ENCODE measurements at places on chromosomes 1 and 21.

GRCh38 chr21:29389136-29389535, 90.4 kb downstream of the BACH1 start:
- H3K36me3 ChIP-seq, result no peaks in the 10 kb centered on the region
- no peak overlapping the region for H3K27ac ChIP-seq
- H3K27me3 ChIP-seq, result no peaks in the 10 kb centered on the region
- no peak for DNase-seq
- H3K4me1 ChIP-seq, result no peaks in the 10 kb centered on the region

GRCh38 chr1:153623101-153623500, 4.2 kb downstream of the S100A13 start:
- no peak overlapping the region for H3K27ac ChIP-seq
- no peak for DNase-seq
- no peaks in the 10 kb centered on the region for H3K36me3 ChIP-seq
- H3K4me1 ChIP-seq, result no peaks in the 10 kb centered on the region
- H3K27me3 ChIP-seq, result no peaks in the 10 kb centered on the region

DNA sequence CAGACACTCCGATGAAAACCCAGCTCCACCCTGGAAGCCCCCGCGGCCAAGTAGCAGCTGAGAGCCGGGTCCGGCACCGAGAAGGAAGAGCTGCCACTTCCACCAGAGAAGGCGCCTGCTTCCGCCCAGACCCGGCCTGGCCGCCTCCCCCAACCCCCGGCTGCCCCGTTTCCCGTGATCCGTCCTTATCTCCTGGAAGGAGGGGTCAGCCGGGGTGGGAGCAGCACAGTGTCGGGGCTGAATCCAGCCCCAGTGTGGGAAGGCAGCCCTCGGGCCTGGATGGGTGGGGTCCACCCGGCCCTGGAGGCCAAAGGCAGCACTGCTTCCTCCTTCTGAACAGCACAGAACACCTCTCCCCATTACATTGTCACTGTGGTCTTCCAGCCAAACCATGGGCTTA, 69.4 kb downstream of the MEGF6 start:
- H3K4me3 ChIP-seq, result no peak overlapping the region
- no peak for DNase-seq
- no peaks in the 10 kb centered on the region for H3K27me3 ChIP-seq
- H3K27ac ChIP-seq, result peak overlapping the region; percentile 33
- no peaks in the 10 kb centered on the region for H3K36me3 ChIP-seq

DNA sequence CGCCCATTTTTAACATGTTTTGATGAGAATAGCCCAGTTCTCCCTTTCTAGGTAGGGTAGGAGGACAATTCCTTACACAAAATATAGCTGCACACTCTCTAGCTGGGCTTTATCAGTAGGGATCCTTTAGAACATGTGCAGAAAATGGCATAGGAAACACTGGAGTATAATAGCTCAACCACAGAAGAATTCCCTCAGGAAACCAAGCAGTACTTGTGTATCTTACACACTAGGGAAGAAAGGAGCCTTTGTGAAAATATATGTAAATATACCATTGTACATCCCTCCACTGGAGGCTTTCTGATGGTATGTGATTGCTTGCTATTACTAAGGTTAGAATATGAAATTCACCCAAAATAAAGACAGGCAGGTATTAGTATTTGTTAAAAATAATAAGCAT, 153.5 kb downstream of the LRRC40 start:
- no peak overlapping the region for H3K4me3 ChIP-seq
- DNase-seq, result no peak
- H3K4me1 ChIP-seq, result no peaks in the 10 kb centered on the region
- no peaks in the 10 kb centered on the region for H3K27me3 ChIP-seq
- no peaks in the 10 kb centered on the region for H3K36me3 ChIP-seq

DNA sequence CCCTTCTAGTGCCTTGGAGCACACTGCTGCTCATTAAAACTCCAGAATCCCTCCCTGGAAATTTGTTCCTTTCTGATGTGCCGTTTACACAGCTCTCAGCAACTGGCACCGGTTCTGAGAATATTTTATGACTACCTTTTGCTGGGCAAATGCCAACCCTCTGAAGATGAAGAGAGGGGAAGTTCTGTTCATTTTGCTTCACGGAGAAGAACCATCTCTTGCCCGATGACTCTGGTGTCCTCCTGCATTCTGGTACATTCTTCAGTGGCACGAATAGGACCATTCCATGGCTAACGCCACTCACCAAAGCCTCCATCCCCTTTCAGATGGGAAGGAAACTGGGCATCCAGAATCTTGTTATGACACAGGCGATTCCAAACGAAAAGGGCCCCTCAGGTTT, 96.2 kb upstream of the SIM2 start:
- no peaks in the 10 kb centered on the region for H3K27me3 ChIP-seq
- DNase-seq, result no peak
- no peak overlapping the region for H3K27ac ChIP-seq
- no peak overlapping the region for H3K4me3 ChIP-seq

GRCh38 chr1:39625462-39626273, 13.8 kb downstream of the HEYL start:
- H3K36me3 ChIP-seq, result no peaks in the 10 kb centered on the region
- no peak for DNase-seq
- H3K27ac ChIP-seq, result no peak overlapping the region
- H3K4me3 ChIP-seq, result no peak overlapping the region

GRCh38 chr1:245180496-245181157, 25.8 kb downstream of the KIF26B start:
- H3K4me1 ChIP-seq, result no peaks in the 10 kb centered on the region
- H3K4me3 ChIP-seq, result no peak overlapping the region
- no peaks in the 10 kb centered on the region for H3K27me3 ChIP-seq
- no peaks in the 10 kb centered on the region for H3K36me3 ChIP-seq
- no peak for DNase-seq

- no peak overlapping the region for H3K4me3 ChIP-seq
- H3K27me3 ChIP-seq, result no peaks in the 10 kb centered on the region
- H3K27ac ChIP-seq, result no peak overlapping the region
- no peaks in the 10 kb centered on the region for H3K4me1 ChIP-seq
- no peak for DNase-seq
These were observed 323.5 kb downstream of the SIPA1L2 start for GRCh38 chr1:232306269-232306961.

- H3K36me3 ChIP-seq, result no peaks in the 10 kb centered on the region
- H3K27ac ChIP-seq, result peak overlapping the region; percentile 93
- no peak overlapping the region for H3K4me3 ChIP-seq
- H3K27me3 ChIP-seq, result no peaks in the 10 kb centered on the region
- DNase-seq, result no peak
These were observed 102.8 kb downstream of the ETS2 start for GRCh38 chr21:38908537-38908936.

- H3K27me3 ChIP-seq, result no peaks in the 10 kb centered on the region
- H3K4me3 ChIP-seq, result peak overlapping the region; percentile 86
- peak; percentile 80 for DNase-seq
- H3K4me1 ChIP-seq, result peaks cover 3% of the 10 kb centered on the region
- no peaks in the 10 kb centered on the region for H3K36me3 ChIP-seq
These were observed 710 bp downstream of the PPP2R5A start for GRCh38 chr1:212285685-212286555.

- no peaks in the 10 kb centered on the region for H3K4me1 ChIP-seq
- H3K27me3 ChIP-seq, result peaks cover 6% of the 10 kb centered on the region
- no peak for DNase-seq
- no peak overlapping the region for H3K4me3 ChIP-seq
These were observed 3.3 kb upstream of the ADAMTS5 start for GRCh38 chr21:26969971-26970725.

- no peaks in the 10 kb centered on the region for H3K4me1 ChIP-seq
- no peak overlapping the region for H3K27ac ChIP-seq
- H3K27me3 ChIP-seq, result no peaks in the 10 kb centered on the region
- no peaks in the 10 kb centered on the region for H3K36me3 ChIP-seq
These were observed 22.0 kb upstream of the BOLA1 start for GRCh38 chr1:149877211-149877946.

DNA sequence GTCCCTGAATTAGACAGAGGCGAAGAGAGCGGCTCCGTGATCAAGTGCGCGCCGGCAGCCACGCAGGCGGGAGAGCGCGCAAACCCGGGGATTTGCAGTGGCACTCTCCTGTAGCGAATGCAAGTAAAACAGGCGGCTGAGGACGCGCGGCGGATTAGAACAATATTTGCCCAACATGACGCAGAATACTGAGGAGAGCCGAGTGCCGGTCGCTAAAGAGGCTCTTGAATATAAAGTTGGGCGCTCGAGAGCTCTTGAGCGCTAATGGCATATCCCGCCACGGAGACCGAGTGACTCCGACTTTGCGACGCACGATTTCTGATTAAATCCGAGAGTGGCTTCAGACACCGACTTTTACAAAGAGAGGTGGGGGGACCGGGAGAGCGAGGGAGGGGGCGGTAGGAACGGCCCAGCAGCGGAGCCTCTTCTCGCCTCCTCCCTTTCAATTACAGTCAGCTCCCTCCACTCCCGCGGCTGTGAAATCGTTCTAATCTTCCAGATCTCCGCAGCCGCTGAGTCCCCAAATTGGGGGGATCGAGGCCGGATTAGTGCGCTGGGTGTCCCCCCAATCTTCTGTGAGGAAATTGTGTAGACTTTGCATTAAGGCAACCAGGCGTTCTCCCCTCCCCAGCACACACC, 2.3 kb downstream of the PAX7 start:
- no peak overlapping the region for H3K4me3 ChIP-seq
- peaks cover 9% of the 10 kb centered on the region for H3K27me3 ChIP-seq
- no peak overlapping the region for H3K27ac ChIP-seq
- no peaks in the 10 kb centered on the region for H3K36me3 ChIP-seq
- no peaks in the 10 kb centered on the region for H3K4me1 ChIP-seq

DNA sequence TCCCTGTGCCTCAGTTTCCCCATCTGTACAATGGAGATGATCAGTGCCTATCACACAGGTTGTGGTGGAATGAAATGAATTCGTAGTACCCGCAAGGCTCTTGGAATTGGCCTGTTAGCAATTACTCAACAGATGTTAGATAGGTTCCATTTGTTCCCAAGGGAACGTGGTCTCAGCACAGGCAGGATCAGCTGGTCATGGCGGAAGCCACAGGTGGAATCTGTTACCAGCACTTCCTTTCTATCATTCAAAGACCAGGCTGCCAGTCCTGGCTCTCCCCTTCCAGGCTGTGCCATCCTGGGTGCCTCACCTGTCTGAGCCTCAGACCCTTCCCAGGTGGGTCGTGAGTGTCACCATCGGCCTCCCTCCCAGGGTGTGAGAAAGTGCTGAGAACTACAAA, 61.5 kb downstream of the FBXO2 start:
- H3K4me3 ChIP-seq, result no peak overlapping the region
- no peaks in the 10 kb centered on the region for H3K27me3 ChIP-seq
- H3K4me1 ChIP-seq, result no peaks in the 10 kb centered on the region
- no peaks in the 10 kb centered on the region for H3K36me3 ChIP-seq

- no peak for DNase-seq
- no peaks in the 10 kb centered on the region for H3K27me3 ChIP-seq
- H3K4me3 ChIP-seq, result no peak overlapping the region
- H3K36me3 ChIP-seq, result no peaks in the 10 kb centered on the region
These were observed 15.1 kb upstream of the RPE65 start for GRCh38 chr1:68464891-68465290.

DNA sequence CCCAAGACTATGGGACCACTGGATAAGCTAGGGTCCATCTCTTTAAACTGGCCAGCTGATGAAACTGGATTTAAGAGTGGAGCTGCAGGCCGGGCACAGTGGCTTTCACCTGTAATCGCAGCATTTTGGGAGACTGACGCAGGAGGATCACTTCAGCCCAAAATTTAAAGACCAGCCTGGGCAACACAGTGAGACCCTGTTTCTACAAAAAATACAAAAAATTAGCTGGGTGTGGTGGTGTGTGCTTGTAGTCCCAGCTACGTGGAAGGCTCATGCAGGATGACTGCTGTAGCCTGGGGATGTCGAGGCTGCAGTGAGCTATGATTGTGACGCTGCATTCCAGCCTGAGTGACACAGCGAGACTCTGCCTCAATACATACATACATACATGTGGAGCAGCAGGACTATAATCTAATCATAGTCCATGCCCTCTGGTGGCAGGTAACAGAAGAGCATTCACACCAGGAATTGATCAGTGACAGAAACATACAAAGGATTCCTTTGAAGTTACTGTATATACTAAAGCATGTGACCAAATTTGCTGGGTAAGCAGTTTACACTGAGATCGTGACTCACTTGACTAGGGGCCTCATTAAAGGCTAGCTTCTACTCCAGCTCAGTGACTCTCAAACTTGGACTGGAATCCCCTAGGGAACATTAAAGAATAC, 101.5 kb upstream of the SLFNL1 start:
- H3K4me1 ChIP-seq, result no peaks in the 10 kb centered on the region
- no peak overlapping the region for H3K4me3 ChIP-seq
- no peaks in the 10 kb centered on the region for H3K36me3 ChIP-seq
- no peak overlapping the region for H3K27ac ChIP-seq
- H3K27me3 ChIP-seq, result no peaks in the 10 kb centered on the region

- no peaks in the 10 kb centered on the region for H3K36me3 ChIP-seq
- no peaks in the 10 kb centered on the region for H3K4me1 ChIP-seq
- H3K27ac ChIP-seq, result no peak overlapping the region
- no peak overlapping the region for H3K4me3 ChIP-seq
- DNase-seq, result no peak
These were observed 19.5 kb downstream of the LRRC8C start for GRCh38 chr1:89652373-89652772.

GRCh38 chr1:41390166-41390565, 28.9 kb downstream of the FOXO6 start:
- H3K27ac ChIP-seq, result no peak overlapping the region
- no peak for DNase-seq
- no peaks in the 10 kb centered on the region for H3K27me3 ChIP-seq
- H3K36me3 ChIP-seq, result no peaks in the 10 kb centered on the region
- H3K4me1 ChIP-seq, result no peaks in the 10 kb centered on the region

GRCh38 chr1:65362545-65362944, 53.2 kb downstream of the DNAJC6 start:
- no peaks in the 10 kb centered on the region for H3K36me3 ChIP-seq
- H3K4me1 ChIP-seq, result no peaks in the 10 kb centered on the region
- DNase-seq, result no peak
- H3K27me3 ChIP-seq, result no peaks in the 10 kb centered on the region
- H3K27ac ChIP-seq, result no peak overlapping the region

GRCh38 chr1:117658676-117659075, 52.8 kb downstream of the TENT5C start:
- no peaks in the 10 kb centered on the region for H3K36me3 ChIP-seq
- DNase-seq, result no peak
- no peaks in the 10 kb centered on the region for H3K27me3 ChIP-seq
- no peak overlapping the region for H3K4me3 ChIP-seq
- no peak overlapping the region for H3K27ac ChIP-seq
- peaks cover 5% of the 10 kb centered on the region for H3K4me1 ChIP-seq

DNA sequence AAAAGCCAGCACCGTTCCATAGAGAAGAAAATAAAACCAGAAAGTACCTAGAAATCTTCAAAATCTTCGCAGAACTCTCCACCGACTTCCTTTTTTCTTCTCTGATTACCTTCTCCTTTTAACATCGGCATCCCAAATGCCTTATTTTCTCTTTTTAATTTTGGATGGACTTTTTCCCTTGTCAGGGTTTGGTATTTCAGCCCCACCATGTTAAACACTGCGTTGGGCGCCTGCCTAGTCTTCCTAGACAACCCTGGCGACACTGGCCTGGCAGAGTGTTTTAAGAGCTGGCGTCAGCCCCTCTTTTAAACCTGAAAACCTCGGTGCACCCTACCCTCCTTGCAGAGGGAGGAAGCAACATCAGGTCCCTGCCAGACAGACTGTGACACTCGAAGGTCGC, 66.0 kb upstream of the EFHD2 start:
- no peaks in the 10 kb centered on the region for H3K36me3 ChIP-seq
- no peak for DNase-seq
- no peak overlapping the region for H3K4me3 ChIP-seq
- H3K4me1 ChIP-seq, result peaks cover 8% of the 10 kb centered on the region
- no peaks in the 10 kb centered on the region for H3K27me3 ChIP-seq

- no peak overlapping the region for H3K27ac ChIP-seq
- no peaks in the 10 kb centered on the region for H3K36me3 ChIP-seq
- H3K27me3 ChIP-seq, result no peaks in the 10 kb centered on the region
These were observed 564.7 kb downstream of the PTPRU start for GRCh38 chr1:29801003-29801402.
